Lung (tissue), 17 donors: ENCODE measurements at places on chromosomes 5 and 9. TPM values are rescaled to one million over a fixed set of nuclear protein-coding genes. Genes with fewer than 3 reads are reported as not detected.
A peak's percentile ranks its signal among the peaks of the same experiment; 100 is the strongest.

ANKRD20A1 gene
- polyA plus RNA-seq: 1.1 TPM

GDNF gene
- not detected for polyA plus RNA-seq

DNA sequence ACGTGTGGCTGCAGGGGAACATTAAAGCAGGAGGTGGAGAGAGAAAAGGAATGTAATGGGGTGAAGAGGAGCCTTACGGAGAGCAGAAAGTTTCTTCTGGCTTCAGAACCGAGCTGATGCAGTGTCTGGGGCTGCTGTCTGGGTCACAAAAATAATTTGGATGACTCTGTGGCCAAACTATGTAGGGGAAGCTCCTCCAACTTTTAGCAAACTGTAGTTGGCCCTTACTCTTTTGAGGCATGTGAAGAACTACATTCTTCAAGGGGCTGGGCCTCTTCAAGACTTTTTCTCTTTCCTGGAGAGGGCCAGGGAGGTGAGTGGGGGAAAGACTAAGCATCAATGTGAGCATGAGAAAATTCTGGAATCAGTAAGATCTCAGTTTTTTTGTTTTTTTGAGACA, 31.9 kb upstream of the SPARC start:
- H3K36me3 ChIP-seq: no peaks in the 10 kb centered on the region
- no peak overlapping the region for H3K4me3 ChIP-seq
- no peaks in the 10 kb centered on the region for H3K4me1 ChIP-seq
- no peaks in the 10 kb centered on the region for H3K27me3 ChIP-seq
- H3K27ac ChIP-seq: no peak overlapping the region

GRCh38 chr9:105168870-105169319, 75.6 kb upstream of the SLC44A1 start:
- no peak overlapping the region for H3K27ac ChIP-seq
- DNase-seq: peak; percentile 94
- H3K4me1 ChIP-seq: peaks cover 21% of the 10 kb centered on the region

DNA sequence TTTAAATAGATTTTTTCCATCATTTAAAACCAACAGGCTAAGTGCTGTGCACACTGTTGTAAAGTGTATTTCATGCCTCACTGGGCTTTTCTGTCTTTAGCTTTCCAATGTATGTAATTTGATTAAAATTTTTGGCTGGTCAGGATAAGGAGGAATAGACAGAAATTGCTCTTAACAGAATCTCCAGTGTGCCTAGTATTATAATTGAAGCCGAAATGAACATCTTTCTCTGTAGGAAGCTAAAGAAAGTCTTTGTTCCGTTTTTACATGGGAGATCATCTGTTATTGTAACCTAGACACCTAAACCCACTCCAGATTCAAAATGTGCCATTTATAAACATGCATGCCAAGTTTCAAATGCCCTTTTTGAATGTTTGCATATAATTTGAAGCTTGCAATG, 54.5 kb upstream of the SMIM15 start:
- no peak for DNase-seq
- no peak overlapping the region for H3K27ac ChIP-seq
- H3K27me3 ChIP-seq: no peaks in the 10 kb centered on the region
- no peaks in the 10 kb centered on the region for H3K36me3 ChIP-seq

DNA sequence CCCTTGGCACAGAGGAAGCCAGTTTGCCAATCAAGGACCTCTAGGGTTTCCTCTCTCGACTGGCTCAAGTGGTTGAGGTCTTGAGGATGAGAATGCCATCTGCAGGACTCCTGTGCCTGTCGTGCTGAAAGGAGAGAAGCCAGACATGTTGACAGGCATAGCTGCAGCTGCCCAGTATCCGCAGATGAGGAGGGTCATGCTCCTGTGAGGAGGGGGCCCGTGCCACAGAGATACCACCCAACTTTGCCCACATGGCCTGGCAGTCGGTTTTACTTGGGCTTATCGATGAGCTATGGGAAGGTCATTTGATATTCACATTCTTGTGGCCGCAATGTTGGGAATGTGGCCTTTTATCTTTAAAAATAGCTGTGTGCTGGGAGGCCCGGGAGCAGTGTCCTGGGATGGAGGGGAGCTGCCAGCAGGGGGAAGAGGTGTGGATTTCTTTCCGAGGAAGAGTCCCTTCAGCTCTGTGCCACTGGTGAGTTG, 17.4 kb downstream of the FRMPD1 start:
- no peak for DNase-seq
- peaks cover 3% of the 10 kb centered on the region for H3K27me3 ChIP-seq
- no peaks in the 10 kb centered on the region for H3K4me1 ChIP-seq
- no peak overlapping the region for H3K4me3 ChIP-seq
- H3K27ac ChIP-seq: no peak overlapping the region

- no peak overlapping the region for H3K4me3 ChIP-seq
- H3K27me3 ChIP-seq: peaks cover 2% of the 10 kb centered on the region
- H3K4me1 ChIP-seq: no peaks in the 10 kb centered on the region
- H3K27ac ChIP-seq: no peak overlapping the region
These were observed 179.3 kb downstream of the FSTL4 start for GRCh38 chr5:133432956-133433532.

C9 gene
- 0.14 TPM for polyA plus RNA-seq

DNA sequence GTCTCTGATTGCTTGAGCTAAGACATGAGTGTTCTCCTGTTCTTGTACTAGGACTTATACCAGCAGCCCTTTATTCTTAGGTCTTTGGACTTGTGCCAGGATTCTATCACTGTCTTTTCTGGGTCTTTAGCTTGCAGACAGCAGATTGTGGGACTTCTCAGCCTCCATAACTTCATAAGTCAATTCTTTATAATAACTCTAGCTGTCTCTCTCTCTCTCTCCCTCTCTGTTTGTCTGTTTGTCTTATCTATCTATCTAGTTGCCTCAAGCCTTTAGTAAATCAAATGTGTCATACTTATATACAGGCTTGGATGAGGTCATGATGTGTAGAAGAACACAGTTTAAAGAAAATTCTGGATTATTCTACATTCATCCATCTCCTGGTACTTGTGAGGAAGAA, 11.5 kb upstream of the ANKRD55 start:
- no peaks in the 10 kb centered on the region for H3K36me3 ChIP-seq
- H3K4me1 ChIP-seq: peaks cover 16% of the 10 kb centered on the region
- peak; percentile 24 for DNase-seq
- no peaks in the 10 kb centered on the region for H3K27me3 ChIP-seq
- no peak overlapping the region for H3K27ac ChIP-seq
- H3K4me3 ChIP-seq: no peak overlapping the region

DNA sequence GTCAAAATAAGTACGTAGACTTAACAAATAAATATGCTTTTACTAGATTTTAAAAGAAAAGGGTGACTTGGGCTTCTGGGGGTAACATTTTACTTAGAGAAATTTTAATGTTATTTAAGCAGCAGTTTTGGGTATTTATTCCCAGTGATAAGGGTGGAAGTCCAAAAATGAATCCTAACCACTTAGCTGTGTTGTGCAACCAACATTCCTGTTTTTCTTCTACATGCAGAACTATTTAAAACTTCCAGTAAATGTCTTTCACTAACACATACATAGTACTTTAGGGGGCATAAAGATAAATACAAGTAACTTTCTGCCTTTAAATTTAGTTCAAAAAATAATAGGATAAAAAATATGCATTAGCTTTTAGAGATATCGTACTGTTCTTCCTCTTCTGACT, 436.7 kb downstream of the CTNND2 start:
- H3K4me3 ChIP-seq: no peak overlapping the region
- H3K36me3 ChIP-seq: no peaks in the 10 kb centered on the region
- H3K4me1 ChIP-seq: no peaks in the 10 kb centered on the region
- no peak for DNase-seq
- no peak overlapping the region for H3K27ac ChIP-seq

NIM1K gene
- polyA plus RNA-seq: 3.1 TPM

BTNL9 gene
- 54.5 TPM for polyA plus RNA-seq

PCDHA2 gene
- 0.02 TPM for polyA plus RNA-seq

GRCh38 chr5:136776022-136776927, 410.9 kb upstream of the TRPC7 start:
- no peak overlapping the region for H3K4me3 ChIP-seq
- H3K27me3 ChIP-seq: no peaks in the 10 kb centered on the region
- H3K27ac ChIP-seq: no peak overlapping the region
- DNase-seq: no peak

SUSD3 gene
- 9.7 TPM for polyA plus RNA-seq

DNA sequence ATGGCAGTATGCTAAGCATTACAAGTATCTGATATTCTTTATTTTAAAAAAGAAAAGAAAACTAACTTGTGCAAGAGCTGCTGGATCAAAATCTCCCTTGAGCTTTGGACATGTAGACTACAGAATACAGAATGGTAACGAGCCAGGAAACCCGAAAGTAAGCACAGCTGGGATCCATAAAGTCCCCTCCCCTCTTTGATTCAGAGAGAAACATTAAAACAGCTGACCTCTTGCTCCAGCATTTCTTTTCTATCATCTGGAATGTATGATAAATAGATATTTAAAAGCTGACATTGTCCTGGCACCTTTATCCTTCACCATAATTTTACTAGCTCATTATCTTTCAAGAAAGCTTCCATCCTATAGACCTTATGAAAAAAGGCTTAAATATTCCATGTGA, 28.2 kb upstream of the LPAR1 start:
- peak; percentile 88 for DNase-seq
- H3K4me1 ChIP-seq: peaks cover 30% of the 10 kb centered on the region
- no peak overlapping the region for H3K27ac ChIP-seq
- H3K4me3 ChIP-seq: no peak overlapping the region
- no peaks in the 10 kb centered on the region for H3K36me3 ChIP-seq
- H3K27me3 ChIP-seq: no peaks in the 10 kb centered on the region

DNA sequence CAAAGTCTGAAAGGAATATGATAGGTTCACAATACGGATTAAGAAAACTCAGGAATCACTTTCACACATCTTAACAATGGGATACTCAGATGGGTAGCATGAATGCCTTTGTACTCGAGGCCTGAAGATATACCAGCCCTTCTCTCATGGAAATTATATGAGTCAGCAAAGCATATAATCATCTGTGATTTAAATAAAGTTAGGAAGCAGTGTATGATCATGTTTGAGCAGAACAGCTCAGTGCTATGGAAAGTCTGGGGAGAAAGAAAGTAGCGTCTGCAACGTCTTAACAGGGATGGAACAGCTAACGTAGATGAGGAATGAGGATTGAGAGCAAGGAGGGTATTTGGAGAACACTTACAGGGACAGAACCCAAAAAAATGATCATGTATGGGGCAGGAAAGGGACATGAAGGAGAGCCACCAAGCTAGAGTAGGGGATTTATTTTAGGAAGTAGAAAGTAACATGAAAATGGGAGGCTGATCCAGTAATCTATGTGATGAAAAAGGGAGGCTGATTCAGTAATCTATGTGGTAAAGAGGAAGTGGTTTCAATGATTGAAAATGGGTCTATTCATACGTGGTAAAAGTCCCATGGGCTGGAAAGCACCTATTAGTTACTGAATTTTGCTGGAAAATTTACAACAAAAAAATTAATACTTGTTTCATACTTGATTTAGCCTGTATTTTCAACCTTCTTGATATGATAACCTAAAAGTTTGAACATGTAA, 85.9 kb downstream of the GNA14 start:
- no peak overlapping the region for H3K4me3 ChIP-seq
- DNase-seq: no peak

DNA sequence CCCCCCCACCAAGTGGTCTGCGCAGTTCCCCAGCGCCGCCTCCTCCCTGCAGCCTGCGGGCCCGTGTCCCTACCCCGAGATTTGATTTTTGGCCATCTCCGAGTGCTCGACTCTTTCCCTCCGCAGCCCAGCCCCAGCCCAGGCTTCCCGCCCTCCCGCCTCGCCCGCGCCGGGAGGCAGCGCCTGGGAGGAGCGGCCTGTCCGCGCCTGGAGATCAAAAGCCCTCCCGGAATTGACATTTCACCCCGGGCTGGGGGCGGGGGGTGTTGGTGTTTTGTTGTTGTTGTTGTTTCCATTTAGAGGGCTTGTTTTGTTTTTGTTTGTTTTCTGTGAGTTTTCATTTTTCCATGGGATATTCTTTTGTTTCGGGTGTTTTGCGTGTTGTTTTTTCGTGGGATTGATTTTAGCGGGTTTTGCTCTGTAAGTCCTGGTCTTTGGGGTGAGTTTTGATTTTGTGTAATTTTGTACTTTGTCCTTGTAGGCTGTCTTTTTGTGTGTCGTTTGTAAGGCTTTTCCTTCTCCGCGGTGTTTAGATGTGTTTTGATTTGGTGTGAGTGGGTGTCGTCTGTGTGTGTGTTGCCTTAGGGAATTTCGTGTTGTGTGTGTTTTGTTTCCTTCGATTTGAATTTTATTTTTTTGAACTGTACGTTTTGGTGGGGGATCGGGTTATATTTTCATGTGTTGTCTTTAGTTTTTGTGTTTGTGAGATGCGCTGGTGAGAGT, 1.7 kb upstream of the PAX5 start:
- no peaks in the 10 kb centered on the region for H3K36me3 ChIP-seq
- peaks cover 8% of the 10 kb centered on the region for H3K27me3 ChIP-seq
- no peak overlapping the region for H3K4me3 ChIP-seq
- peaks cover 24% of the 10 kb centered on the region for H3K4me1 ChIP-seq
- peak; percentile 25 for DNase-seq
- H3K27ac ChIP-seq: no peak overlapping the region

- no peak overlapping the region for H3K4me3 ChIP-seq
- DNase-seq: no peak
- no peaks in the 10 kb centered on the region for H3K4me1 ChIP-seq
- H3K27ac ChIP-seq: no peak overlapping the region
- H3K36me3 ChIP-seq: no peaks in the 10 kb centered on the region
These were observed 102.4 kb downstream of the SMIM23 start for GRCh38 chr5:171888051-171888481.

- no peak overlapping the region for H3K4me3 ChIP-seq
- H3K4me1 ChIP-seq: no peaks in the 10 kb centered on the region
- no peaks in the 10 kb centered on the region for H3K36me3 ChIP-seq
- H3K27me3 ChIP-seq: no peaks in the 10 kb centered on the region
- no peak overlapping the region for H3K27ac ChIP-seq
These were observed 124.2 kb upstream of the MAST4 start for GRCh38 chr5:66472010-66472409.

- H3K36me3 ChIP-seq: peaks cover 21% of the 10 kb centered on the region
- H3K27ac ChIP-seq: peak overlapping the region; percentile 85
- peak overlapping the region; percentile 17 for H3K4me3 ChIP-seq
- peaks cover 5% of the 10 kb centered on the region for H3K27me3 ChIP-seq
- H3K4me1 ChIP-seq: peaks cover 28% of the 10 kb centered on the region
- peak; percentile 59 for DNase-seq
These were observed 1.8 kb downstream of the AQP3 start for GRCh38 chr9:33445389-33446239.

DNA sequence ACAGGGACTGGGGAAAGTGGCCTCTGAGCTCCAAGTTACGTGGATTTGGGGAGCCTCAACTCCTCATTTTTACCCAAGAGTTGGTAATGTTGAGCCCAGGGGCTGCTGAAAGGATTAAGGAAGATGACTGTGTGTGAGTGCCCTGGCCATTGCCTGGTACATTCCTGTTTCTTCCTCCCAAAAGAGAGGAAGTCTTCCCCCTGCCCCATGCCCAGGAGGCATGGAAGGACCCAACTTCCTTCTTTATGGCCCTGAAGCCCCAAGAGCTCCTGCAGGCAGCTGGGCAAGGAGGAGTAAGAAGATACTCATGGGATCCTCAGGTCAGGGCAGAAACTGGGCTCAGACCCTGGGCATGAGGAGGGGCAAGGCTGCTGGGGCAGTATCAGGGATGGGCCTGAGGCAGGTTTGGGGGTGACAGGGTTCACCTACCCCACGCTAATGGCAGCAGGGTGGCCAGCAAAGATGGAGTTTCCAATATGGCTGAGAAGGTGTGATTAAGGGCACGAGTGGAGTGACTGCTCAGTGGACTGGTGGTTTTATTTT, 118.3 kb upstream of the MVB12B start:
- no peaks in the 10 kb centered on the region for H3K27me3 ChIP-seq
- no peaks in the 10 kb centered on the region for H3K36me3 ChIP-seq
- H3K4me1 ChIP-seq: no peaks in the 10 kb centered on the region

SPATA6L gene
- 2.1 TPM for polyA plus RNA-seq
